ENCODE measurements at places on chromosomes 16 and 17.
A peak's percentile ranks its signal among the peaks of the same experiment; 100 is the strongest.

GRCh38 chr17:3221850-3222249, 14.4 kb downstream of the OR1A1 start:
- DNase-seq: no peak

- no peak for DNase-seq
Measured at GRCh38 chr17:20924306-20924705, 118.5 kb downstream of the USP22 start.

DNA sequence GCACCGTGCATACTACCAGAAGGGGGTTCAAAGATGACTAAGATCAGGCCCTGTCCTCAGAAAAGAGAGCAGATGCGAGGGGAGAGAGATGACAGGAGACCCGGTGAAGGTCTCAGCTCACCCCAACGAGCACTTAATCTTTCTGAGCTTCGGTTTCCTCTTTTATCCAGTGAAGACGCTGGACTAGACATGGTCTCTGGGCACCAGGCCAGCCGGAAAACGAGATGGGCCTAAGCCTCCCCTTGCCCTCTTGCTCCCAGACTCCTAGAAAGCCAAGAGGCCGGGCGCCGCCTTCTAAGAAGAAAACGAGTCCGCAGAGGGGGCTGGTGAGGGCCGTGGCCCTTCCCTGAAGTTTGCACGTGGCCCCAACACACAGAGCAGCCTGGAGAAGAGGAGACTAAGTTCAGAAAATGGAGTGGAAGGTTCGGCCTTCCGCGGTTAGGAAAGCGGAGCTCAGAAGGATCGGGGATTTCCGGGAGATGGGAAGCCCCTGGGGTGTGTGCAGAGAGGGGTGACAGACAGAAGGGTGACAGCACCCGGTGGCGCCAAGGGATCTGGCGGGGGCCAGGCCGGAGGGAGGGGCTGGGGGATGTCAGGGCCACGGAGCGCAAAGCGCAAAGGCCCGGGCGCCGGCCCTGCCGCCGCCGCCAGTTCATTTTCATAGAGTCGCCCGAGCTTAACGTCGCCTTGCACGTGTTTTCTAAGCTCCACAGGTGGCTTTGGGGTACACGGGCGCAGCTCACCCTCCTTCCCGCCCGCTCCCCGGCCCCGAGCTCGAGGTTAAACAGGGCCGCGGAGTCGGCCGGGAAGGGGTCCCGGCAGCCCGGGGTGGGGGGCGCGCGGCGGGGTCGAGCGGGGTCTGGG, 42.1 kb upstream of the BHLHA9 start:
- no peak for DNase-seq

DNA sequence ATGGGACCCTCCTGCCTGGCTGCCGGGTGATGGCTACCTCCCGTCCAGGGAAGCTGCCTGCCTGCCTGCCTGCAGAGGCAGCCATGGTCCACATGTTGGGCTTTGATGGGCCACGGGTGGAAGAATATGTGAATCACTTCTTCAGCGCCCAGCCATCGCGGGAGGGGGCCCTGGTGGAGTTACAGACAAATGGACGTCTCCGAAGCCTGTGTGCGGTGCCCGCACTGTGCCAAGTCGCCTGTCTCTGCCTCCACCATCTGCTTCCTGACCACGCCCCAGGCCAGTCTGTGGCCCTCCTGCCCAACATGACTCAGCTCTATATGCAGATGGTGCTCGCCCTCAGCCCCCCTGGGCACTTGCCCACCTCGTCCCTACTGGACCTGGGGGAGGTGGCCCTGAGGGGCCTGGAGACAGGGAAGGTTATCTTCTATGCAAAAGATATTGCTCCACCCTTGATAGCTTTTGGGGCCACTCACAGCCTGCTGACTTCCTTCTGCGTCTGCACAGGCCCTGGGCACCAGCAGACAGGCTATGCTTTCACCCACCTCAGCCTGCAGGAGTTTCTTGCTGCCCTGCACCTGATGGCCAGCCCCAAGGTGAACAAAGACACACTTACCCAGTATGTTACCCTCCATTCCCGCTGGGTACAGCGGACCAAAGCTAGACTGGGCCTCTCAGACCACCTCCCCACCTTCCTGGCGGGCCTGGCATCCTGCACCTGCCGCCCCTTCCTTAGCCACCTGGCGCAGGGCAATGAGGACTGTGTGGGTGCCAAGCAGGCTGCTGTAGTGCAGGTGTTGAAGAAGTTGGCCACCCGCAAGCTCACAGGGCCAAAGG, 36.8 kb downstream of the NLRC5 start:
- DNase-seq: no peak

GRCh38 chr17:57948555-57949420, 6.4 kb downstream of the CUEDC1 start:
- DNase-seq: peak; percentile 93

- no peak for DNase-seq
Measured at GRCh38 chr17:80277751-80278671, 17.4 kb downstream of the RNF213 start.

DNA sequence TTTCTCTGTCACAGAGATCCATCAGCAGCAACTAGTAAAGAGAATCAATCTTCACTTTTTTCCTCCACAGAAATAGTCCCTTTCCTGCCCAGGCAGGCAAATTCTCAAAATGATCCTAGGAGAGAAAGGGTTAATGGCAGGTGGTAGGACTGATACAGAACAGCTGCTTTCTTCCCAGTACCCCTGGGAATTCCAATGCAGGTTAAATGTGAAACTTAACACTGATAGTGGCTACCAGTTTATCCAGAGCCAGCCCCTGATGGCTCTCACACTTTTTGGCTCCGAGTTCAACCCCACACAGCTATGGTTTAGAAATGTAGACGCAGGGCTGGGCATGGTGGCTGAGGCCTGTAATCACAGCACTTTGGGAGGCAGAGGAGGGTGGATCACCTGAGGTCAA, 22.2 kb downstream of the MARVELD3 start:
- DNase-seq: no peak

GRCh38 chr17:49456183-49456965, 38.7 kb upstream of the NGFR start:
- peak; percentile 95 for DNase-seq

- DNase-seq: no peak
Measured at GRCh38 chr17:4645642-4646041, 4.2 kb upstream of the ALOX15 start.

- no peak for DNase-seq
Measured at GRCh38 chr16:30780549-30780948, 6.5 kb downstream of the ZNF629 start.

GRCh38 chr16:88608076-88608475, 30.3 kb upstream of the IL17C start:
- DNase-seq: no peak

DNA sequence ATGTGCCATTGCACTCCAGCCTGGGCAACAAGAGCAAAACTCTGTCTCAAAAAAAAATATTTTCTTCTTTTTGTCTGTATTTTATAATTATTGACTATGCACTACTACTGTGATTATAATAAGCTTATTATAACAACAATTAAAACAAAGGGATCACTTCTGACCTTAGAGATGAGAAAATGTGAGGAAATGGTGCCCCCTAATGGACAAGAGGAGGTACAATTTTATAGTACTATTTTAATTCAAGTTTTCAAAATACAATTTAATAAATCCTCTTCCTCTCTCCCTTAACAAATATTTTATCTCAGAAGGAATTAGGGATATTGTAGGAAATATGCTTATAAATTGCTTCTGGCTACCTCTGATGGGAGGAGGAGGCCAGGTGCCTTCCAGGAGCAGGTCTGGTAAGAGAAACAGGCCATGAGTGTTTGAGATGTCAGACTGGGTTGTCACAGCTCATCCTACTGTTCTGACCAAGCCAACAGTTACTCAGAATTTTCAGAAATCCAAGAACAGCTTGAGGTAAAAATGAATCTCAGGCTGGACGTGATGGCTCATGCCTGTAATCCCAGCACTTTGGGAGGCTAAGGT, 14.0 kb downstream of the VPS53 start:
- peak; percentile 60 for DNase-seq

GRCh38 chr16:30439720-30440348, 5.8 kb downstream of the SEPHS2 start:
- no peak for DNase-seq

GRCh38 chr17:76597156-76598003, 11.7 kb upstream of the ST6GALNAC2 start:
- DNase-seq: no peak

DNA sequence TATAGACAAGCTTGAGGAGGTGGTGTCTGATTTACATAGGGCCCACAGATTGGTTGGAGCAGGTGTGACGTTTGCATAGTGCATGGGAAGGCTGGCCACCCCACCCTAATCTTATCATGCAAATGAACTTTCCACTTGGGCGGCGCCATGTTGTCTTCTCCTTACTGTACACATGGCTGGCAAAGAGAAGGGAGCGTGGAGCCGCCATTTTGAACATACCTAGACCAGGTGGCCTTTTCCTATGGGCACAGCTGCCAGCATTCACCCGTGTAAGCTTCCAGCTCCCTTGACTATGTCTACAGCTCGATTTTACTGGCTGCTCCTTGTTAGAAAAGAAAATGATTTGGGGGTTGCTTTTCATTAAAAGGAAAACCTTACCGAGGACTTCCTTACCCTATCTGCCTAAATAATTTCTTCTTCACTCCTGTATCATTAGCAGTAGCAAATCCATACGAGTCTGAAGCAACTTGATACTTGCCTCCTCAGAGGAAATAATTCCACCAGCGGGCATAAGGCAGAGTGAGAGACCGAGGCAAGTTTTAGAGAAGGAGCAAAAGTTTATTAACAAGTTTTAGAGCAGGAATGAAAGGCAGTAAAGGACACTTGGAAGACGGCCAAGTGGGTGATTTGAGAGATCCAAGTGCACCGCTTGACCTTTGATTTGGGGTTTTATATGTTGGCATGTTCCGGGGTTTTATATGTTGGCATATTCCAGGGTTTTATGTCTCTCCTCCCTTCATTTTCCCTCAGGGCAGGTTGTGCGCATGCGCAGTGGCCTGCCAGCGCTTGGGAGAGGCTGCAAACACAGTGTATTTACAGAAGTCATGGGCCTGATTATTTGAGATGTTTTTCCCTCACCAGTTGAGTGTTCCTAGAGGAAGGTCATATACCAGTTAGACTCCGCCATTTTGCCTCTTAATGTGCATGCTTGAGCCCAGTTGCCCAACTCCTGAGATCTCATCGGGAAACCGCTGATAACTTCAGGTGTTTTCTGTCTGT, 65.7 kb downstream of the MARF1 start:
- no peak for DNase-seq

DNA sequence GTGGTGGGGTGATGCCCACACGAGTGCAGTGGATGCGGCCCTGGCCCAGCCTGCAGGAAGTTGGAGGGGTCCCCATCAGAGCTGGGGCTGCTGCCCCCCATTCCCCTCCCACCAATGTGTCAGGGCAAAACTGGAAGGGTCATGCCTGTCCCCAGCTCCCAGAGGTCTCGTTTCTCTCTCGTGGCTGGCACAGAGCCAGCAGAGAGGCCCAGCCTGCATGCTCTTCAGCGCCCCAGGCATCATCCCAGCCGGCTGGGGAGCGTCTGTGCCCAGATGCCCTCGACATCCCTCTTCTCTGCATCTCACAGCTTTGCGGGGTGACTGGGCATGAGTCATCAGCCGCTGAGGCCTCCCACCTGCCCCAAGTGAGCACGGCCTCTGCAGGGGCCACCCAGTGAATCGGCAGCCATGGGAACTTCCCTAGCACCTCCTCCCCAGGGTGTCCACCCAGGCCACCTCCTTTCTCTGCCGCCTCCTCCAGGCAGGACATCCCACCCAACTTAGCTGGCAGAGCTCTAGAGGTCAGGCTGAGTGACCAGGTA, 9.8 kb upstream of the CSNK1D start:
- DNase-seq: peak; percentile 69

- no peak for DNase-seq
Measured at GRCh38 chr17:2710803-2711607, 559 bp downstream of the CLUH start.

- DNase-seq: no peak
Measured at GRCh38 chr17:50935221-50935995, 69.3 kb upstream of the TOB1 start.

DNA sequence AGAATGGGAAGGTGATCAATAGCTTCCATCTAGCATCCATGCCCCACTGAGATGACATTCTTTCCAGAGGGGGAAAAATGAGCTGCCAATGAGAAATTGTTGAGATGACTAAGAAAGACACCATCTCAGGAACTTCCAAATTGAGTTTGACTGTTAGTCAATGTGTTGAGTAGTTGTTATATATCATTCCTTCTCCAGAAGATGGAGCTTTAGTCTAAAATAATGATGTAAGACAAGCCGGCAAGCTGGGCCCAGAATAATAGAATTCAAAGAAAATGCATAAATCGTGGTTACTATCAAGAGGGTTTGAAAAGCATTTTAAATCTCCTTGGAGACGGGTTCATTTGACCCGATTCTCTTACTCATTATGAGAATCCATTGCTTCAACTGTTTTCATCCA, 71.0 kb upstream of the ATF7IP2 start:
- no peak for DNase-seq

DNA sequence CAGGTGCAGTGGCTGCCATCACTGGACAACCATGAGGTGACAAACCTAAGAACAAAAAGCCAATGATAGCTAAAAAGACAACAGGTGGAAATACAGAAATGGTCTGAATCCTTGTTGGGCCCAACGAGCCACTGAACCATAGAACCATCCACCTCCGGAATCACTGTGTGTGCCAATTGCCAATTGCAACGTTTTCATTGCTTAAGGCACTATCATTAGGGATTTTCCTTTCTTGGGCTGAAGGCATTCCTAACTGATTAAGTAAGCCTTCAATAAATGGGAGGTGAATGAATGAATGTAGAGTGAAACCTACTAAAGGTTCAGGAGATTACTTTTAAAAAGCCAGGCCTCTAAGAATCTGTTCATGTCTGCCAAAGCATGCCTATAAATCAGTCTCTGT, 3.6 kb downstream of the USP31 start:
- no peak for DNase-seq

DNA sequence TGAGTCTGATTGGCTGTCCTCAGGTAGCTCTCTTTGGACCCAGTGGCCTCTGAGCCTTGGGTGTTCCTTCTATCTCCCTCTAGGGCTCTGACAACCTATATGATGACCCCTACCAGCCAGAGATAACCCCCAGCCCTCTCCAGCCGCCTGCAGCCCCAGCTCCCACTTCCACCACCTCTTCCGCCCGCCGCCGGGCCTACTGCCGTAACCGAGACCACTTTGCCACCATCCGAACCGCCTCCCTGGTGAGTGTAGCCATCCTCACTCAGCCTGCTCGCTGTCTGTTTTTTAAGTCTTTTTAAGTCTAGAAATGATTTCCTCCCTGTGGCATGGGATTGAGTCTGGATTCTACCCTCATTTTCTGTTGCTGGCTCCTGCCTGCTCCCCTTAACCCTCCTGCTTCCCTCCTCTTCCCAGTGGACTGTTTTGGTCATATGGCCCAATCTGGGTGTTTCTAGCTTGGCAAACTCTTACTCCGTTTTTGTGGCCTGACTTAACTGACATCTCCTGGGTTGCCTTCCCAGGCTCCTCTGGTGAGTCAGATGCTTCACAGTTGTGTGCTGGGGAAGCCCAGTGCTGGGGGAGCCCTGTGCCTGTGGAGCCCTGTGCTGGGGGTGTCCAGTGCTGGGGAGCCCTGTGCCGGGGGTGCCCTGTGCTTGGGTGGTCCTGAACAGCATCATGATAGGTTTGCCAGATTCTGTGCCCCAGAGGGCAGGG, 9.9 kb downstream of the TAOK2 start:
- no peak for DNase-seq

All from AG08395 (cell line).